ENCODE measurements at places on chromosomes 2 and 18.
A peak's percentile ranks its signal among the peaks of the same experiment; 100 is the strongest.

GRCh38 chr2:133927894-133928293 is 326.0 kb upstream of the MGAT5 start:
- DNase-seq, result no peak

GRCh38 chr2:147348931-147349555 is 495.8 kb upstream of the ACVR2A start:
- no peak for DNase-seq

DNA sequence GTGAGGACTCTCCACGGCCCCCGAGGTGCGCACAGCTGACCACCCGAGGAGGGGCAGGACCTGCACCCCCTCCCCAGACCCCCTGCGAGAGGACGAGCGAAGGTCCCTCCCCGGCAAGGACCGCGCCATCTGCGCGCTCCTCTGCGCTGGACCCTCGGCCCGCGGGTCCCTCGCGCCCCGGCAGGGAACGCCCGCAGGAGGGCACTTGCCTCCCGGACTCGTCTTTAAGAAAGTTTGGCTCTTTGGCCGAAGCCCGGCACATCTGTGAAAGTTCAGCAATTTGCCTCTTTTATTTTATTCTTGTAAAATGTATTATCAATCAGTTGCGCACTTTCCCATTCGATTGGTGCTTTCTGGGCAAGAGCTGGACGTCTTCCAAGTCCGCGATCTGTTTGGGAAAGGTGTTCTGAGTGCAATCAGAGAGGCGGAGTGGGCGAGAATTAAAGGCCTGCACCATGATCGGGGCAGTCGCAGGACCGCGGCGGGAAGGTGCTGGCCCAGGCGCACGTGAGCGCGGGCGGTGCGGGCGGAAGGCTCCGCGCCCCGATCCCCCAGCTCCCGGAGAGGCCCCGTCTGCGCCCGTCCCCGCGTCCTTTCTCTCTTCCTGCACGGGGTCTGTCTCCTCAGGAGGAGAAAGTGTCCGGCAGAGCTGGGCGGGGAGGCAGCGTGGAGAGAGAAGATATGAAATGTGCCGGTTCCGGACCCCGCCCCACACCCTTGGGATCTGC is 1.6 kb upstream of the ALKAL2 start:
- DNase-seq, result no peak

DNA sequence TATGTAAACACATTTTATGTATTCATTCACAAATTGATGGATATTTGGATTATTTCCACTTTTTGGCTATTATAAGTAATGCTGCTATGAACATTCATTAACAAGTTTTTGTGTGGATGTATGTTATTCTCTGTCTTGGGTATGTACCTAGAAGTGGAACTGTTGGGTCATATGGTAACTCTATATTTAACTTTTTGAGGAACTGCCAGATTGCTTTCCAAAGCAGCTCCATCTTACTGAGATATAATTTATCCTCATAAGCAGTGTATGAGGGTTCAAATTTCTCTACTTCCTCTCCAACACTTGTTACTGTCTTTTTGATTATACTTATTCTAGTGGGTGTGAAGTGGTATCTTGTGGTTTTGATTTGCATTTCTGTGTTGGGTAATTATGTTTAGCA is 7.1 kb upstream of the EML6 start:
- DNase-seq, result no peak

DNA sequence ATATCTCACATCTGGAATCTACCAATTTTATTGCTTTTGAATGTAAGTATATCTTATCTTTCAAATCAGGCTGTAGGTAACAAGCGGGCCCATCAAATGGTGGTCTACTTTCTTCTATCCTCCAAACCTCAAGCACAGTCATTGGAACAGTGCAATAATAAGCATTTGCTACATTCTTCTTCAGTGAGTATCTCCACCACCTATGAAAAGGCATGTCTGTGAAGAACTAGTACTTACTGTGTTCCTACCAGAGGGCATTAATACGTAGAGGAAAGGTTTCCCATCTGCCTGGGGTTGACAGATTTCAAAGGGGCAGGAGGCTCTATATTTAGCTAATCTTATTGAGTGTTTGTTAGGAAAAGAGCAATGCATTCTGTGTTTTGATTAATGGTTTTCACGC is 411.1 kb downstream of the NCKAP5 start:
- DNase-seq, result no peak

DNA sequence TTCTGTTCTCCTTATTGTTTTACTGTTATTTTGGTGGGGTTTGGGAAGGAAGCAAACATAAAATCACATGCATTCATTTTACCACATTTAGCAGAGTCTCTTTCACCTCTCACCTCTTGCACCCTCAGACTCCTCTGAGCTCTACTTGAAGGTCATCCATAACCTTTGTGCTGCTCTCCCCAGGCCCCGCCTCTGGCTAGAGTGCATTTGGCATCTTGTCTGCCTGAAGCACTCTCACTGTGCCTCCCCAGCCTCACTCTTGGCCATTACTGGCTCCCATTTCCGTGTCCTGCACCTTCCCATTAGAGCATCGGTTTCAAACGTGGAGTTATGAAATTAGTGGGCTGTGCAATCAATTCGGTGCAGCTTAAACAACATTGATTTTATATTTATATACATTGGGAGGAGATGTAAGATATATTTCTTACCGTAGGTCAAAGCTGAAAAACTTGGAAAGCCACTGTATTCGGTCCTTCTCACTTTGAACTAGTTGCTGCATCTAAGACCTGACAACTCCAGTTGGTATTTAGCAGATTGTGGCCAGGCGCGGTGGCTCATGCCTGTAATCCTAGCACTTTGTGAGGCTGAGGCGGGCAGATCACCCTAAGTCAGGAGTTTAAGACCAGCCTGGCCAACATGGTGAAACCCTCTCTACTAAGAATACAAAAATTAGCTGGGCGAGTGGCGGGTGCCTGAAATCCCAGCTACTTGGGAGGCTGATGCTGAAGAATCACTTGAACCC is 6.9 kb upstream of the ZFAND2B start:
- no peak for DNase-seq

GRCh38 chr2:20447437-20448245 is 767 bp downstream of the RHOB start:
- DNase-seq, result no peak

- DNase-seq, result peak; percentile 23
Observed at GRCh38 chr2:31049916-31050588, 88.2 kb downstream of the GALNT14 start.

- no peak for DNase-seq
Observed at GRCh38 chr18:6830916-6831315, 101.4 kb downstream of the ARHGAP28 start.

- no peak for DNase-seq
Observed at GRCh38 chr2:184030989-184031388, 567.3 kb upstream of the ZNF804A start.

DNA sequence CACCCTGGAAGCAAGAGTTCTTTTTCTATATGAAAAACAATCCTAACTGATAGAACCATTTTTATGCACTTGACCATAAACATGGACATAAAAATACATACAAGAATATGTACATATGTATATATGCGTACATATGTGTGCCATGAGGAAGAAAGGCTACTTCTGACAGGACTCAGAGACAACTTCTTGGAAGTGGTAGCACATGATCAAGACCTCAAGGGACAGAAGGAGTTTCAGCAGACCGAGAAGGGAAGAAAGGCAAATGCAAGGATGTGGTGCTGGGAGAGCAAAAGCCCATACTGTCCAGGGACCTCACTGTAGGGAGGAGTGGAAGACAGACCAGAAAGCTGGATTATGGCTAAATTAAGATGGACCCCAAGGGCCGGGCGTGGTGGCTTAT is 11.4 kb upstream of the NPAS2 start:
- DNase-seq, result no peak

- DNase-seq, result no peak
Observed at GRCh38 chr18:58625839-58626238, 3.1 kb downstream of the ALPK2 start.

DNA sequence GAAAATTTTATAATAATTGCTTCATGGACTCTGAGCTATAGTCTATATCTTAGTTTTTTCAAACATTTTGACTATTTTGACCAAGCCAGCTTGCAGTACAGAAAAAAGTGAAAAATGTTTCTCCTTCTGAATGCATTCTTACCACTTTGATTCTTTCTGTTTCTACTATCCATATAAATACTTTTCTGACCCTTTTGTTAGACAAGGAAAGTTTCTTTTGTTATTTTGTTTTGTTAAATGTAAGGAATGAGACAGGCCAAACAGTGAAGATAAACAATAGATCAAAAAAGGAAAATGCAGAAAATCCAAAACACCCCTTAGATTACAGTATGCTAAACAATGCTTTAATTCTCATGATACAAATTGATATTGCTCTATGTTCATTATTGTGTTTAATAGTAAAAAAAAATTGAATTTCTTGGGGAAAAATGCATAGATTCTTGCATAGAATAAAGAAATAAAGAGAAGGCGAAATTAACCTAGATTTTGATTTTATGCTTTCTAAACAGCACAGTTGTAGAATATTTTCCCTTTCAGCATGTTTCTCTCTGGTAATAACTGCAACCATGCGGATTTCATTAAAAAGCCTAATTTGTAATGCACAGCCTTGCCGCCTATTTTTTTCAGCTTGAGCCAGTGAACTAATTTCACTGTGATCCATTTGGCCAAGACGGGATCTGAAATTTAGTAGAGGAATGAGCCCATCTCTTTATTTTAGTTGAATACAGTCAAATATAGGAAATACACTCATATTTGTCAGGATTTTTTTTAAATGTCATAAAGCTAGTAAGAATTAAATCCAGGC is 976 bp downstream of the TNFAIP6 start:
- DNase-seq, result no peak

DNA sequence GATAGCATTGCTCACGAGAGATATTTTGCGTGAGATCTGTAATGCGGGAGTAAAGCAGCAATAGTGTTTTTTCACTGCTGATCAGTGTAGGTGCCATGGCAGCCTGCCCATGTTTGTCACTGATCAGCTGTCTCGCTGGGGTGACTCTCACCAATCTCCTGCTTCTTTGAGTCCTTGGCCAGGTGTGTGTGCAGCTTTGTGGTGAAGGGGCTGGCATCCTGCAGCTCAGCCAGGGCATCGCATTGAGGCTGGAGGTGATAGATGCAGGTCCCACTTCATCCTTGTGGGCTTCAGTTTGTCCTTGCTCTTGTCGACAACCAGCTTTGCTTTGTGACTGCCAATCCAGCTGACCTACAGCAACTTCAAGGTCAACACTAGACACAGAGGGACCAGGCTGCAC is 258.3 kb upstream of the CXCR4 start:
- no peak for DNase-seq

DNA sequence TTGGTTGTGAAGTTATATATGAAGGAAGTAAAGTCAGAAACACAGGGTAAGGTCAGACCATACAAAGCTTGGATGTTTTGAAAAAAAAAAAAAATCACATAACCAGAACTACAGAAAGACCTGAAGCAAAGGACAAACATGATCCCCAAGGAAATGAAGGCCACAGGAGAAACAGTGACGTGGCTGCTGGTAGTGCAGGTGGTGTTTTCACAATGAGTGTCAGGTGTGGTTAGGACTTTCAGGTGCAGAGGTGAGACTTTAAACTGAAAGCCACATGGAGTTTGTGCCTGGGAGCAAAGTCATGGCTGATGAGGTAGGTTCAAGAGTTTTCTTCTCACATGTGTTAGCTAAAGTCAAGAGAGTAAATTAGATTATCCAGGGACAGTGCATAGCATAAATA is 270.7 kb downstream of the PIEZO2 start:
- DNase-seq, result no peak

DNA sequence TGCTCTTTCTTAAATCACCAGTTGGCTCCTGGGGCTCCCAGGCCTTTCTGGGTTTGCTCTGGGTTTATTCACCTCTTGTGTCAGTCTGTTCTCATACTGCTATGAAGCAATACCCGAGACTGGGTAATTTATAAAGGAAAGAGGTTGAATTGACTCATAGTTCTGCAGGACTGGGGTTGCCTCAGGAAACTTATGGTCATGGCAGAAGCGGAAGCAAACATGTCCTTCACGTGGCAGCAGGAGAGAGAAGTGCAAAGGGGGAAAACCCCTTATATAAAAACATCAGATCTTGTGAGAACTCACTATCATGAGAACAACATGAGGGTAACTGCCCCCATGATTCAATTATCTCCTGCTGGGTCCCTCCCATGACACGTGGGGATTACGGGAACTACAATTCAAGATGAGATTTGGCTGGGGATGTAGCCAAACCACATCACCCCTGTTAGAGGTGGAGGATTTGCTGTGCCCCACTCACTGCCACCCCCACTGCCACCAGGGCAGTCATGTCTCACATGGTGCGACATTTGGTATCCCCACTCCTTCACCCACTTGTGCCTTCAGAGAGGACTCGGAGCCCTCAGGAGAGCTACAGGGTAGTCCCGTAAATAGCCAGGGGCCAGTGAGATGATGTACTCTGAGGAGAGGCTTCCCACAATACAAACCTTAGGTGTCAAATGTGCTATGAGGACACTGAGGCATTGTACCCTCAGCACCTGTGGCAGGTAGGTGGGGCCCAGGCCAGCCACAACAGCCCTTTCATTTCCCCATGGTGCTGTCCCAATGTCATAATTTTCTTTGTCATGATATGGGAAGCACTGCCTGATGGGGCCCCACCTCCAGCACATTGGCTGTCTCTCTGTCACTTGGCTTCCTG is 35.7 kb downstream of the CDC42EP3 start:
- DNase-seq, result no peak

GRCh38 chr2:162062559-162062958 is 11.5 kb downstream of the DPP4 start:
- DNase-seq, result no peak

DNA sequence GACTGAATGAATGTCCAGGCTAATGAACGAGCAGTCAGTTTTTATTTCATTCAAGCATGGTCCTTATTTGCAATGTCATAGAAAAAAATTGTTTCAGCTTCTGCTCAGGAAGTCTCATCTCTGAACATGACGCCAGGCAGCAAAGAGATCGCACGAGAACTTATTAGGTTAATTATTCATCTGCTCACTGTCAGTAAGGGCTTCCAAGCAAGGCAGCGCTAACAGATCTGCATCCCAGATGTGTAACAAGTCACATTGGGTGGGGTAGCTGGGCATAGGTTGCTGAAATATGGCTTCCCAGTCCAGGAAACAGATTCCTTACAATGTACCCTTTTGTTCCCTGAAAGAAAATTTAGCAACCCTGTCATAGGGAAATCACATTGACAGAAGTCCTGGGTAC is 63.5 kb downstream of the ANKRD44 start:
- no peak for DNase-seq

- DNase-seq, result no peak
Observed at GRCh38 chr2:33395655-33396249, 80.7 kb upstream of the RASGRP3 start.

GRCh38 chr2:24513281-24514071 is 22.4 kb downstream of the NCOA1 start:
- DNase-seq, result no peak

- DNase-seq, result no peak
Observed at GRCh38 chr2:33559328-33559727, 39.8 kb downstream of the FAM98A start.

GRCh38 chr2:98917031-98917471 is 19.0 kb downstream of the CRACDL start:
- DNase-seq, result no peak

- no peak for DNase-seq
Observed at GRCh38 chr2:23585273-23586170, 200.5 kb downstream of the KLHL29 start.

GRCh38 chr2:172953970-172954852 is 121.4 kb upstream of the MAP3K20 start:
- no peak for DNase-seq
